Smooth muscle cell of the pulmonary artery (primary cell): ENCODE measurements at places on chromosomes 2 and 18. TPM values are rescaled to one million over a fixed set of nuclear protein-coding genes. Genes with fewer than 3 reads are reported as not detected.

MYO1B gene
- 99.9 and 246 TPM in 2 replicates for total RNA-seq

ACVR1C gene
- 0.63 and 1.2 TPM in 2 replicates for total RNA-seq

TMBIM1 gene
- total RNA-seq, result 297 and 397 TPM in 2 replicates

ZSWIM2 gene
- 0.07 and 0.10 TPM in 2 replicates for total RNA-seq

NDC80 gene
- total RNA-seq, result 2.4 and 6.8 TPM in 2 replicates

TMEM17 gene
- 1.8 and 2.6 TPM in 2 replicates for total RNA-seq

PAX3 gene
- not detected in 2 replicates for total RNA-seq

DUSP28 gene
- total RNA-seq, result 2.4 TPM in 2 replicates

MC2R gene
- total RNA-seq, result not detected in 2 replicates
